ENCODE measurements at places on chromosomes 5 and 9.

DNA sequence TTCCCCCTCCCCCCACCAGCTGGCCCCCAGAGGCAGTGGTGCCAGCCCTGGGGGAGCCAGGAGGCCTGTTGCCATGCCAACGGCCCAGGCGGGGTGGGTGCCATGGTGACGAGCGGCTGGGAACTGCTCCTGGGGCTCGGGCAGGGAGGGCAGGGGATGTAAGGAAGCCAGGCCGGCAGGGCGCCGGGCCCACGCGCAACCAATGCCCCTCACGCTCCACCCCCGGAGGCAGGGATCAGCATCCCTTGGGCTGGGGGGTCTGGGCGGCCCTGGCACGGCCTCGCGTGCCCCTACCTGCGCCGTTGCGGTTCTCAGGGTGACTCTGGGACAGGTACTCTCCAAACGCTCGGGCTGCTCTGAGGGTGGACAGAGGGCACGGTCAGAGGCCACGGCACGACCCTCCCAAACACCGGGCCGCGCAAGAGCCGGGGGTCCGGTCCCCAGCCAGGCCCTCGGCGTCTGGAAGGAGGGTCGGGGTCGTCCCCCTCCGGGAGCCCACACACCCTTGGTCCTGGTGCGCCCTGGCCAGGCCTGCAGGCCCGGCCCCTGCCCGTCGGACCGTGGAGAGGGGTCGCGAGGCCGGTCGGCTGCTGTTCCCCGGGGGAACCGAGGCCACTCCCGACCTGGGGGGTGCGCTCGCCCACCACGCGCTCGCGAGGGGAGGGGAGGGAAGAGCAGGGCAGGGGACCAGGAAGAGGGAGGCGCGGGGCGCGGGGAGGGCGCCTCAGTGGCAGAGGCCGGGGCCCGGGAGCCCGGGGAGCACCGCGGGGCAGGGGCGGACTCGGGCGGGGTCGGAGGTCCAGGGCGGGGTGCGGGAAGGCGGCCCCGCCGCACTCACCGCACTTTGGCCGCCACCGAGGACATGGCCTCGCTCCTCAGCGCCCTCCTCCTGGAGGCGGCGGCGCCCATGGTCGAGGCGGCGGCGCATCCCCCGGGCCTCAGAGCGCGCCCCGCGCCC is 661 bp downstream of the NSMF start:
- DNase-seq: no peak

GRCh38 chr9:99244344-99245260 is 22.5 kb downstream of the SEC61B start:
- no peak for DNase-seq

DNA sequence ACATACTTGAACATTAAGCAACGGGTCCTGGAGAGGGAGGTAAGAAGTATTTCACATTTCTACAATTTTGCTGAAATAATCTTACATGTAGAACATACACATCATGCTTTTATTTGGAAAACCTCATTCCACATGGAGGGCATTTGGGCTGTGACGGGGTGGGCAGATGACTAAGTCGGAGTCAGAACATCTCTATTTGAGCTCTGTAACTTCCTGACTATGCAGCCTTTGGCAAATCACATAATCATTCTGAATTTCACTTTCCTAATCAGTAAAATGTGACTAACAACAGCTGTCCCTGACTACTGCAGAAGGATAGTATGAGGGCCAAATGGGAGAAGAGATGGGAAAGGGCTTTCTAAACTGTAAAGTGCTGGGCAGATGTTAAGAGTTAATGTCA is 17.1 kb upstream of the IL6ST start:
- DNase-seq: no peak

GRCh38 chr9:93081931-93082330 is 14.1 kb upstream of the CARD19 start:
- DNase-seq: no peak

GRCh38 chr5:54329731-54330709 is 19.6 kb upstream of the ARL15 start:
- no peak for DNase-seq

DNA sequence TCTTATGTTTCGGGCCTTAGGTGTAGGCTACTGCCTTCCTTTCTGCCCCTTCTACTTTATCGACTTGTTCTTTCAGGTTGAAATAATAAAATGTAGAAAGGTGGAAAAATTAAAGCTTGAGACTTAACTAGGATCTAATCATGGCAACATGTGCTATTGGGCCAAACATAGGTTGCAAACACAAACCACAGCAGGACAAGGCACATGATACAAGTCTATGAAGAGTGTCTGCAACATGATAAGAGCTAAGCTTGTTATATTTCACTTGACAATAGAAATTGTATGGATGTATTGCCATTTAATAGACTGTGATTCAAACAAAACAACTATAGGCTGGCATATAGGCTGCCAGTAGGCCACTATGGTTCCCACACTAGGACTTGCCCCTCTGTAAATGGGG is 1.7 kb upstream of the ERAP2 start:
- no peak for DNase-seq

DNA sequence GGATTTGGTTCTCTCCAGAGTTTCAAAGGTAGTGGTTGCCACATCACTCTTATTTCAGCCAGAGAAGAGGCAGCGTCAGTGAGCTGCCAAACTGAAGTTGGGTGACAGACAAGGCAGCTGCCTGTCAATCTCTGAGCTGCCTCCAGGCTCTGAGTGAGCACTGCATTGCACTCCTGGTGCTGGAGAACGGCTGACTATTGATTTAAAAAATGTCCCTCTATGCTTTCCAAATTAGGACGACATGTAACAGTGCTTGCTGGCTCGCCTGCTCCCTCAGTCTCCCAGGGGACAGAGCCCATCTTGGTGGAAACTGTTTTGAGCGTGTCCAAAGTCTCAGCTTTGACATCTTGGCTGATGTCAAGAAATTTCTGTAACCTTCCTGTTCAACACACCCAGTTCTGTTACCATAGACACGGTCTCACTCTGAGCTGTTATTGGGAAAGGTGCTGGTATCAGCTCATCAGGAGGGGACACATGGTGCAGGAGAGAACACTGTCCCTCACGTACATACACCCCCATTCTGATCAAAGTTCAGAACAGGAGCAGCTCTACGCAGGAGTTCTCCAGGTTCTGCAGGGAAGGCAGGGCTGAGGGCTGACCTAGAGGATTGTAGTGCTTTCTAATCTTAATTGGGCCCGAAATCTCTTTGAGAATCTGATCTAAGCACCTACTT is 15.7 kb downstream of the PCDH12 start:
- DNase-seq: no peak

DNA sequence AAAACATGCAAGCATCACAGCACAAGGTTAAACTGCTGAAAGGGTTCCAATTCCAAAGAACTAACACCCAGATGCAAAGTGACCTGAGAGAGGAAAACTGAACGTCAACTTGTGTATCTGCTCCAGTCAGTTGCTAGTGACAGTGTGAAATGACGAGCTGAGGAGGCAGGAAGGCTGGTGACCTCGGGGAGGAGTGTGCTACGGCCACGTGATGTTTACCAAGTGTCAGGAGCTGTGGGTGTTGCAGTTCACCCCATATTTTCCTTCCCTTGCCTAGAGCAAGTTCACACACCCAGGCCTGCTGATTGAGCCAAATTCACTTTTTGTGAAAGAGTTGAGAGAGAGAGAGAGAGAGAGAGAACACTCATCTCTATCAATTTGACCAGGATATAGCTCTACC is 231.6 kb upstream of the ANKH start:
- DNase-seq: no peak

GRCh38 chr5:112342389-112342788 is 76.7 kb downstream of the EPB41L4A start:
- DNase-seq: no peak

- DNase-seq: no peak
Observed at GRCh38 chr5:74075501-74076484, 449.8 kb downstream of the ARHGEF28 start.

- no peak for DNase-seq
Observed at GRCh38 chr5:4511996-4512656, 628.0 kb upstream of the ADAMTS16 start.

DNA sequence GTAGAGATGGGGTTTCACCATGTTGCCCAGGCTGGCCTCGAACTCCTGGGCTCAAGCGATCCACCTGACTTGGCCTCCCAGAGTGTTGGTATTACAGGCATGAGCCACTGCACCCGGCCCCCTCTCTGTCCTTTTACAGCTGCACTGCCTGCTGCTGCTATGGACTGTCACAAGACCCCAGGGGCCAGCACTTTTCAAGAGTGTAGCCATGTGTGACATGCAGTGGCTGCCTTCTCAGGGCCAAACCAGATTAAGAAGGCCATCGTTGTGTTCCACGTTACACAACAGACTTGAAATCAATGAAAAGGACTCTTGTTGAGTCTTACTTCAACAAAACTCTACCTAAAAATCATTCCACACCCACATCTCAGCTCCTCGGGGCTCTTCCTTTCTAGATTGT is 78.9 kb upstream of the ICE1 start:
- DNase-seq: no peak

DNA sequence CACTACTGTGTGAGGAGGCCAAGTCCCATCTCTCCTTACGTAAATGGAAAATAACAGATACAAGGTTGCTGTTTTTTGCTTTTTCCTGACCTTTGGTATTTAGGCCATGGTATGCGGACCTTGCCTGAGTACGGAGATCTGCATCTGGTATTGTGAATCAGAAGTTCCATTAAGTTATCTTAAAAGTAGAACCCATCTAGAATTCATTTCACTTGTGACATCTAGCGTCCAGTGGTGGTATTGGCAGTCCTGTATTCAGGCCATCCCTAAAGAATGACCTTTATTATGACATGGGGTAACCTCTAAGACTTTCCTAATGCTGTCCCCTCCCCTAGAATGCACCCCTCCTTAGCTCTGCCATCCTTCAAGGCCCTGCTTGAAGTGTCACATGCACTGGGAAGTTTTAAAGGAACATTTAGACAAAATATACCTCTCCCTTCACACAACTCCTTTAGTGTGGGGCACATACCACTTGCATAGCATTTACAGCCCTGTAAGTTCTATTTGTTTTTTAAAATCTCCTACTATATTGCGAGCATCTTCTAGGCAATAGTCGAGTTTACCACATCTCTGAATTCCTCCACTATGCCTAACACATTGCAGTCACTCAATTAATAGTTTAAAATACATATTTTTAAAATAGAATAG is 1.9 kb upstream of the SPDL1 start:
- DNase-seq: peak; percentile 10

GRCh38 chr9:16352791-16353401 is 517.6 kb downstream of the BNC2 start:
- no peak for DNase-seq

DNA sequence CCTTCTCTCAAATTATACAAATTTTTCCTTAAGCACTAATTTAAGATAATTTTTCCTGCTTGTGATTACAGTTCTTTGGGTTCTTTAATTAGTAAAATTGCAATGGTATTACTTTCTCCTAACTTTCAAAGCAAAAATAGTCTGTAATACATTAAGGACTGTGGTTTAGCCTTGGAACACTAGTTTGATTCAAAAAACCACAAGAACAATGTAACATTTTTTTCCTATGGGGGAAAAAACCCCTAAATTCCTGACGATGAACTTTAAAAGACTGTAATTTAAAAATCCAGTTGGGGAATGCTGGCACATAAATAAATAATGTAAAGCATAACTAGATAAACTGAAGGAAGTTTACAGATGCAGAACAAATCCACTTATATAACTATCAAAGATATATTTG is 65.3 kb downstream of the CDC14B start:
- DNase-seq: no peak

DNA sequence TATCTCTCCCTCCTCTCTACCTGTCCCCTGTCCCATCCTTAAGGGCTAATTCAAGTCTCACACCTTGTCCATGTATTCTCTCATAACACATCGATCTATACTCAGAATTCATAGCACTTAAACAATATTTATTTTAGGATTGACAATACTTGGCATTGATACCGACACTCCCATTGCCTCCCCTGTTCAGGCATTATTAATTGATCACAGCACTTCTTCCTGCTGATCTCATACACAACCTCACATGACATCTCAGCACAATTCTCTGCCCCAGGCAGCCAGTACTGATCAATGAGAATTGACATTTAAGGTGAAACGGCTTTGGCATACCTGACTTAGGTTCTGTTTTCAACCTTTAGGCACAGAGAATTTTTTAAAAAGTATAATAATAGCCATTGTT is 582.4 kb upstream of the BRINP1 start:
- no peak for DNase-seq

DNA sequence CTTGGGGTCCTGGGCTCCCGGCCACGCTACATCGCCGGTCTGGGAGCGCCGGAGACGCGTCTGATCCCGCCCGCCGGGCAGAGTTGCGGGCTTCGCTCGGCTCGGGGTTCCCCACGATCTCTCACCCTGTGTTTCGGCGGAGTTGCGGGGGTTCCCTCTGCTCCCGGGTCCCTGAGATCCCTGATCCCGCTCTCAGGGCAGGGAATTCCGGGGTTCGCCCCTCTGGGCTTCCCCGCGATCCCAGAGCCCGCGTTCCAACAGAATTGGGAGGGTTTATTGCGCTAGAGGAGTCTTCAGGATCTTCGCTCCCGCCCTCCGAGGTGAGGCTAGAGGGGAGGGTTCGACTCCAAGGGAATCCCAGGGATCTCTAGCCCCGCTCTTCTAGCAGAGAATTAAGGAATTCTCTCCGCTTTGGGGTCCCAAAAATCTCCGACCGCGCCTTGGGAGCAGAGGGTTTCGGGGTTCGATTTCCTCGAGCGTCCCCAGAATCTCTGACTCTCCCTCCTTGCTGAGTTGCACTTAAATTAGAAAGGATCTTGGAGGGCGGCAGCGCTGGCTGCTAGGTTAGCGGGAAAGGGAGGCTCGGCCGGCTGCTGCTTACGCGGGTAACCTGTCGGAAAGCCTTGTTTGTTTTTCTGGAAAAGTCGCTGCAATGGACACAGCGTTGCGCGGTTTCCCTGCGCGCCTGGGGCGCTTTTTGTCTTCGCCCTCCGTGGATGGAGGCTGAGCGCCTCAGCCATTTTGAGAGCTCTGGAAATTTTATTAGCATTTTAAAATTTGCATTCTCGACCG is 1.3 kb downstream of the DMRT1 start:
- no peak for DNase-seq

- no peak for DNase-seq
Observed at GRCh38 chr5:142322747-142323479, 1.9 kb downstream of the SPRY4 start.

DNA sequence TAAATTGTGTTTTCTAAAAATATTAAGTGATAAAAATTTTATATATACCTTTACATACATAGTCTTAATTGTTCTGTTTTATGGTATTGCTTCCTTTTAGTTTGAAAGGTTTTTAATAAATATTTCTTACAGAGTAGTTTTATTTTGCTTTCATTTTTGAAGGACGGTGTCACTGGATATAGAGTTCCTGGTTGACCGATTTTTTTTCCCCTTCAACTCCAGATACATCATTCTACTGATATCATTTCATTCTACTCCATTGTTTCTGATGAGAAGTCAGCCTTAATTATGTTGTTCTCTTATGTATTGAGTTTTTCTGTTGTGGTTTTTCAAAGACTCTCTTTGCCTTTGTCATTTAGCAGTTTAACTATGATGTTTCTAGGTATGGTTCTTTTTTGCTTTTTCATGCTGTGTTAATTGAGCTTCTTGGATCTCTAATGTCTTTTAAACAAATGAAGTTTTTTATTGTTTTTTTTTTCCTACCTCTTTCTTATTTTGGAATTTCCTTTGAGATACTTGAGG is 30.4 kb downstream of the MTREX start:
- no peak for DNase-seq
